T-helper 2 cell (primary cell): ENCODE measurements at places on chromosomes 13 and 19.

GRCh38 chr19:11203194-11204075 is 6.1 kb upstream of the KANK2 start:
- DNase-seq = no peak

DNA sequence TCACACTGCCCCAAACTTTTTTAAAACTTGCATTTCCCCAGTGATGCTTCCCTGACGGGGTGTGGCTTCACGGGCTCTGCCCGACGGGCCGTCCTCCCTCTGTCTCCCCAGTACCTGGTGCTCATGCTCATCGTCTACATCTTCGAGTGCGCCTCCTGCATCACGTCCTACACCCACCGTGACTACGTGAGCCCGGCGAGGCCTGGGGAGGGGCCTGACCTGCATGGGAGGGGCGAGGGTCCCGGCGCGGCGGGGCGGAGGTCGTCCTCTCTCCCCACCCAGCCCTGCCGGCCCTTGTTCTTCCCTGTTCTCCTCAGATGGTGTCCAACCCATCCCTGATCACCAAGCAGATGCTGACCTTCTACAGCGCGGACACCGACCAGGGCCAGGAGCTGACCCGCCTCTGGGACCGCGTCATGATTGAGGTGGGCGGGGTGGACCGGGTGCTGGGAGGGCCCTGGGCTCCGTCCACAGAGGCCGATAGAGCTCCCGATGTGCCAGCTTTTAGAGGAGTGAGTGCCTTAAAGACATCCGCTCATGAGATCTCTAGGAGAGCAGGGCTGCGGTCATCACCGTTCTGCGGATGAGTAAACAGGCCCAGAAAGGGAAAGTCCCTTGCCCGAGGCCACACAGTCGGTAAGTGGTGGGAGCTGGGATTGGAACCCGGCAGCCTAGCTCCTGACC is 6.9 kb downstream of the UPK1A start:
- DNase-seq = peak; percentile 40

DNA sequence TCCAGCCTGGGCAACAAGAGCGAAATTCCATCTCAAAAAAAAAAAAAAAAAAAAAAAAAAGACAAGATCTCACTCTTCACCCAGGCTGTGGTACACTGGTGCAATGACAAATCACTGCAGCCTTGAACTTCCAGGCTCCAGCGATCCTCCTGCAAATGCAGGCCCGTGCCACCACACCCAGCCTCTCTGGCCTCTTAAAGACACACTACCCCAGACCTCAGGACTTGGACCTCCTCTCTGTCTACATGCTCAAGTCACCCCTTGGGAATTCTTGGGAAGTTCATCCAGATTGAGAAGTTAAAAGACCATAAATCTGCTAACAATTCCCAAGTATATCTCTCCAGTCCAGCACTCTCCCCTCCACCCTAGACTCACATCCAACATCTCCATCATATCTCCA is 10.6 kb upstream of the HIPK4 start:
- DNase-seq = no peak

GRCh38 chr19:33292595-33293254 is 9.6 kb downstream of the CEBPA start:
- no peak for DNase-seq

- DNase-seq = no peak
Measured at GRCh38 chr19:13748169-13748828, 16.0 kb upstream of the MRI1 start.

DNA sequence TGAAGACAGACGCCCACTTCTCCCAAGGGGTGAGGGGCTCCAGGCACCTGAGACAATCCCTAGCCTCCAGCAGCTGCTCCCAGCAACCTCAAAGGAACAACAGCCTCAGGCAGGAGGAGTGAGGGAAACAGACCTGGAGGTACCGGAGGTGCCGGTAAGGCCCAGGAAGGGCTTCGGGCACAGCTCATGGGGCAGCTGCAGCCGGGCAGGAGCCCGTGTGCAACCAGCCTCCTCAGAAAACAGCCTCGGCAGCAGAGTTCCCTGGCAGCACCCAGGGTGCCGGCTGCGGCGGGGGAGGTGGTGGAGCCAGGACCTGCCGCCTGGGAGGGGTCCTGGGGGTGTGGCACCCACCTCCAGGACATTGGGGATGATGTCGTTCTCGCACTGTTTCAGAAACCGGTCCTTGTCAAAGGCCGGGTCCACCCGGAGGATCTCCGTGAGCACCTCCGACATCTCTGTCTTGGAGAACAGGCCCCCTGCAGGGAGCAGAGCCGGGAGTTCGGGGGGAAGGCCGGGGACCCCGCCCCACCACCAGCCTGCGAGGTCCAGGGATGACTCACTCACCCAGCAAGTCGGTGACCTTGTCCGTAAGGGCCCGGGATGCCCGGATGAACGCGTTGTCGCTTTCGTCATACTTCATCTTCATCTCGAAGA is 6.5 kb upstream of the CTXN1 start:
- DNase-seq = no peak

GRCh38 chr19:38617283-38617763 is 430 bp downstream of the MAP4K1 start:
- DNase-seq = no peak

DNA sequence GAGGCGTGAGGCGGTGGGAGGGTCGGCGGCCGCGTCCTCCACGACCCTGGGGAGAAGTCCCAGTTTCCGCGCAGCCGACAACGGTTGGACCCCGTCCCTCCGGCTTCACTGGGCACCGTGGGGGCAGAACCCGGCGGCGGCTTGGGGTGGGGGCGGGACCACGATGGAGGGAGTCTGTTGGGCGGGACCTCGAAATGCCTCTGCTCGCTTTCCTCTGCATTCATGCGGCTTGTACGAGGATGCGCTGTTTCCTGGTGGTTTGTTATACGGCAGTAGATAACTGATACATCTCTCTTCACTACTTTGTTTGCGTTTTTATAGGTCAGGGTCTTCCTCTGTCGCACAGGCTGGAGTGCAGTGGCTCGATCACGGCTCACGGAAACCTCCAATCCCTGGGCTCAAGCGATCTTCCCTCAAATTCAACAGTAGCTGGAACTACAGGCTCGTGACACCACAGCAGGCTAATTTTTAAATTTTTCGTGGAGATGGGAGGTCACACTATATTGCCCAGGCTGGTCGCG is 24.6 kb upstream of the ZNF846 start:
- DNase-seq = peak; percentile 43

GRCh38 chr13:25232937-25233515 is 54.3 kb downstream of the MTMR6 start:
- DNase-seq = peak; percentile 27

DNA sequence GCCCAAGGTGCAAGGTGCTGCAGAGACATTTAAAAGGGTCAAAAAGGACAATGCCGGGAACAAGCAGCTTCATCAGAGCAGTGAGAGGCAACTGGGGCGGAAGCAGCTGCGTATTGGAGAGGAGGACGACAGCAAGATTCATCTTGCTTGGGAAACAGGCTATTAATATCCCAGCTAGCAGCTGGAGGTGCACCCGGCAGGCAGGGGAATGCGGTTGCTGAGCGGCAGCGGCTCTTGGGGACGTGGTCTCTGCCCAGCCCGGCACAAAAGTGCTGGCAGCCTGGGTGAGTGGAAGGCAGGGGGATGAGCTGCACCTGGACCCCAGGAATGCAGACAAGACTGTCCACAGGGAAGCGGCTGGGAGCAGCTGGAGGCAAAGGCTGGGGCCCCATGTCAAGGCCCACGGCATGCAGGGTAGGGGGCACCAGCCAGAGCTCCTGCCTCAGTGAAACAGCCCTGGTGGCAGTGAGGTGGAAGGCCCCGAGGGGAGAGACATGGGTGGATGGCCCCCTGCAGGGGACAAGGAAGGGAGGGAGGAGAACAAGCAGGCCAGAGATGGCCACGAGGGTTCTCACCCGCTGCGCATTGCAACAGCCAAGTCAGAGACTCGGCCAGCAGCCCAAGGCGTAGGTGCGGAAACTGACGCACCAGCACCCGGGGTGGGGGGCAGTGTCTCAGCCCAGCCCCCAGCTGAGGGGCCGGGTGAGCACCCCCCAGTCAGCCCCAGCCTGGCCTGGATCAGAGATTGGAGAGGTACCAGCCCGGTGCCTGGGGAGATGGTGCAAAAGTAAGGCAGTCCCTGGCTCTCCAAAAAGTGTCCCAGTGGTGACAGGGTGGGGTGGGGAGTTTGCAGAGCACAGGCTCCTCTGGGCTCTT is 34.4 kb downstream of the PEPD start:
- DNase-seq = no peak

DNA sequence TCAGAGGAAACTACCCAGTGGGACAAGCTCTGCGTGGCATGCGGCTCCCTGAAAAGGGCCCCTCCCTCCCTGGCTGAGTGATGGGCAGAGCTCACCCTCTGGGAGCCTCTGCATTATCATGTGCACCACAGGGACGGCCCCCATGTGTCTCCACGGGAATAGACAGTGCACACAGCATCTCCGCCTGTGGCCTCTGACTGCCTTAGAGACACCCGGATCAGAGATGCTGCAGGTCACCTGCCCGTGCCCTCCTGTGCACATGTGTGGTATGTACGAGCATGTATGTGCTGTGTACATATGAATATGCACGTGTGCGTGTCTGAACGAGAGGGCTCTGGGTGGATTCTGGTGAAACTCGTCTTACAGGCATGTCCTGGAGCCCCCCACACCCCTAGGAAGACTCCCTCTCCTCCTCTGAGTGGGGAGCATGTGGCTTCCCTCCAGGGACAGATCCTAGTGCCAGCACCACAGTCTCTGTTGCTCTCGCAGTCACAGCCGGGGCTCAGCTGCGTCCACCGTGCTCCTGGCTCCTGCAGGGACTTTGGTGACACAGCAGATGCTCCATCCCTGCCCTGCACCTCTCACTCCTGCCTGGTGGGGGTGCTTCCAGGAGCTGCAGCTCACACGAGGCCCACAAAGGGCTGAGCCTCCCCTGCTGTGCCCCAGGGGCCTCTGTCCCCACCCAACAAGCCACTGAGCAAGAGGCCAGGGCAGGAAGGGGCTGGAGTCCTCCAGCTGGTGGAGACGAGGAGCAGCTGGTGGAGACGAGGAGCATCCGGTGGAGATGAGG is 19.6 kb downstream of the C13orf46 start:
- DNase-seq = no peak

DNA sequence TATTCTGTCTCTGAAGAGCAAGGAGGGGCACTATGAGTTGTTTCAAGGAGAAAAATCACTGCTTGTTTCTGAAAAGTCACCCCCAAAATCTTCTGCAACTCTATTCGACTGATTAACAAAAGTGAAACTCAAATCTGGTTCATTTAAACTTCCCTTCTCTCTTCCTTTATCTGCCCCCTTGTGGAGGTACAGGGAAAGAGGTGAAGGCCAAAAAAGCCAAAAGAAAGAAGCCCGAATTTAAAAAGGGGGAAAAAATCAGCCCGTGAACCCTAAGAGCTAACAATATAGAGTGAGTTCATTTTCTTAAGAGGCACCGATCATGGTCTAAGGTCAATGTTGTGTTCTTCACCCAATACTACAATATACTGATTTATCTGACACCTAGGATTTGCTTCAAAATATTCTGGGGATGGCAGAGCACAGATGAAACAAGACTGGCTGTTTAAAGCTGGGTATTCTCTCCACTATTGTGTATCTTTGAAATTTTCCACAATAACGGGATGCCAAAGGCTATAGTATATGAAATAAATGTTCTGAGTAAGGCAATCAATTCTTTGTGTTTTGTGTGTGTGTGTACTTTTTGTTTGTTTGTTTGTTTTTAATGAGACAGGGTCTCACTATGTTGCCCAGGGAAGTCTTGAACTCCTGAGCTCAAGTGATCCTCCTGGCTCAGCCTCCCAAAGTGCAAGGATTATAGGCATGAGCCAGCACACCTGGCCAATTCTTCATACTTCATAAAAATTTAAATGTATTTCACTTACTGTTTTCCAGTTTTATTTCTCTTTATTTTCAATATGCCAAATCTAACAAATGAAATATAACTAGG is 55.0 kb upstream of the EEF1AKMT1 start:
- DNase-seq = peak; percentile 45
